ENCODE measurements at places on chromosomes 4 and X. TPM values are rescaled to one million over a fixed set of nuclear protein-coding genes. Genes with fewer than 3 reads are reported as not detected.

LUZP4 gene
- total RNA-seq = not detected

SHOX gene
- total RNA-seq = 0.23 TPM

DNA sequence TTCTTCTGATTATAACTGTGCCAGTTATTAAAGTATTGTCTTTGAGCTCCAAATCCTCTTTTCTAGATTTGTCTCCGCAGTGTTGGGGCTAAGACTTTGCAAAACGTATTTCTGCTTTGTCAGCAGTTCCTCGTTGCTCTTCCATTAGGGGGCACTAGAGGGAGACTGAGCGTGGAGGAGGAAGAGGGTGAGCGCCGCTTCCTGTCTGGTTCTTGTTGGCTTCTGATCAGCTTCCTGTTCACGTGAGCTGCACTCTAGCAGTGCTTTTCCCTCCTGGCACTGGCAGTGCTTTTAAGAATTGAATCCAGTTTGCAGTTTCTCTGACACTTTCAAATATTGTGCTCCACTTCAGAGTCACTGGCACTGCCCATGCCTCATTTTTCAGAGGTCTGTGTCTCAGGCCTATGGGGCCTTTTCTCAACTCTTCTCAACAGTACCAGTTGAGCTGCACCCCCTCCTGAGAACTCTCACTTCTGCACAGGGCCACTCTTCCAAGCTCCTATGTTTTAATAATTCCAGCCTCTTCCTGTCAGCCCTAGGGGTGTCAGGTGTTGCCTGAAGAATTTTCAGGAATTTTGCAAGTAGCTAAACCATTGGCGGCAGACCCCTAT is 54.4 kb upstream of the LCORL start:
- DNase-seq = no peak

GRCh38 chr4:123495530-123495929 is 98.9 kb downstream of the SPRY1 start:
- DNase-seq = no peak

GRCh38 chrX:10341309-10341708 is 184.5 kb downstream of the CLCN4 start:
- DNase-seq = no peak

DNA sequence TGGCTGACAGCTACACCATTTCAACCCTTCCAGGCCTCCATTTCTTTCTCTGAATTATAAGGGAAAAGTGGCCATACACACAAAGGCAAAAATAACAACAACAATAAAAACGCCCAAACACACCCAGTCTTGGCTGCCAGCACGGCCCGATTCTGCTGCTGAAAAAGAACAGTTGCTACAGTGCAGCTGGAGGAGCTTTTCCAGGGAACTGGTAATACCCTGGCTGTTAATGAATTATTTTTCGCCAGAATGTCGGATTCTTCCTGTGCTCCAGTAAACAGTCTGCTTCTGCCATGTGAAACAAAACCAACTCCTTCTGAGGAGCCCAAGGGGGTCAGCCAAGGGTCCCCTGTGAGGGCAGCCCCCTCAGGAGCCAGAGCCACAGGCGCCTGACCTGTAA is 6.6 kb downstream of the RAI2 start:
- DNase-seq = no peak

PRSS12 gene
- total RNA-seq = 7.5 TPM

DNA sequence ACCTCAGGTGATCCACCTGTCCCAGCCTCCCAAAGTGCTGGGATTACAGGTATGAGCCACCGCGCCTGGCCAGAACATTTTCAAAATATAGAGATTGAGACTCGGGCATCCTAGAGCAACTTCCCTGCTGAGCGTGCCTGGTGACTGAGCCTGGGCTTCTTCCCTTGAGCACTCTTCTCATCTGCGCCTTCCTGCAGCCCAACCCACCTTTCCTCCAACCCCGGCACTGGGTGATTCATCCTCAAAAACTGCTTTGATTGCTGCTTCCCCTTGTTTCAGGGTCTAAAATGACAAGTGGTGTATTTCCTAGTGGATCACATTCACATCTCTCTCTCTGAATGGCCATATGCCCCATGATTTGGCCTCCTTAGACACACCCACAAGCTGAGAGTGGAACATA is 37.8 kb downstream of the PHKA2 start:
- no peak for DNase-seq

TSPAN7 gene
- 15.6 TPM for total RNA-seq

DNA sequence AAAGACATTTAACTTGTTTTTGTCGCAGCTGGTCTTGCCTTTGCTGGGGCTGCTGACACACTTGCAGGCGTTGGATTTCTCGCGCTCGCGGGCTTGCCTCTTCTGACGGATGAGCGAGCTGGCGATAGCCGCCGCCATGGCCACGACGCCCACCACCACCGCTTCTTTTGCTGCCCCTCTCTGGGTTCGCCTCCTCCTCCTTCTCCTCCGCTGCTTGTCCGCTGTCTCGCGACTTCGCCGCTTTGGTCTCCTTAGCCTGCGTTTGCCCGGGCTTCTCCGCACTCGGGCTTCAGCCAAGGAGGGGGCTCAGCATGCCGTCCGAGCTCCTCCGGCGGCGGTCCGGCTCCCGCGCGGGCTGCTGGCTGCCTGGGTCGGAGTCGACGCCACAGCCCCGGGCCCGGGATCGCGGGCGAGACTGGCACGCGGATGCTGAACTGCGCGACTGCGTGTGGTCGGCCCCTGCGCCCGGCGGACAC is 613 bp downstream of the FGF13 start:
- DNase-seq = no peak

ADH1C gene
- total RNA-seq = not detected

- DNase-seq = peak; percentile 67
Observed at GRCh38 chrX:53682885-53683555, 3.5 kb downstream of the HUWE1 start.

- DNase-seq = no peak
Observed at GRCh38 chr4:110412354-110413065, 63.4 kb upstream of the ENPEP start.

FGFBP1 gene
- 28.7 TPM for total RNA-seq

- no peak for DNase-seq
Observed at GRCh38 chr4:80173401-80173800, 23.9 kb upstream of the PRDM8 start.

DNA sequence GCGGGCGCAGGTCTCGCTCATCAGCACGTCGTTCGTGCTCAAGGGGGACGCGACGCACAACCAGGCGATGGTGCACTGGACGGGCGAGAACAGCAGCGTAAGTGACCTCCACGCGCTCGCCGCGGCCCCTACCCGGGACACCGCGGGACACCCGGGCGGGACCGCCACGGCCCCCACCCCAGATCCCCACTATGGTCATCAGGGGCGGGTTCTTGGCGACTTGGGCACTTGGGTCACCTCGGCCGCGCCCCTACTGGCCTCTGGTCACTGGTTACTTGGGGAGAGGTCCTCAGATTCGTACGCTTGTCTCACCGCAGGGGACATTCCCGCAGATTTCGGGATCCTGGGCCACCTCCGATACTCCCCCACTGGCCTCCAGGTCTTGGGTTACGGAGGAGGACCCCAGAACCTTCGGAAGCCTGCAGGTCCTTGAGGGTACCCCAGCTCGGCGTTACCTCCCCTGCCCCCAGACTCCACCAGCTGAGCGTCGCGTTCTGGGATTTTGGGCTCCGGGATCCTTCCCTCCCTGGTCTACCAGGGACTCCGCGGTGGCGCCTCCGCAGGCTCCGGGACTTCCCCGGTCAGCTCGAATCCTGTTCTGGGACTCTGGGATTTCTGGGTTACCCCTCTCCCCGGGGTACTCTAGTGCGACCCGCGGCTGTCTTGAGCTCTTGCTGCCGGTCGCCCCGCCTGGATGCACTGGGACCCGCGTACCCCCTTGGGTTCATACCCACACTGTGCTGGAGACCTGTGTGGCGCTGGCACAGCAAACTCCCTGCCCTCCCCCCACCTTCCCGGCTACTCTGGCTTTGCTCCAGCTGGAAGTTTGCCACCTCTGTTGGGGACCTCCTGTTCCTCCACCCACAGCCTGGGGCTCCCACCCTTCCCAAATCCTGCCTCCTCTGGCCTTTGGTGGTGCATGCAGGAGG is 956 bp downstream of the SORCS2 start:
- peak; percentile 81 for DNase-seq

DNA sequence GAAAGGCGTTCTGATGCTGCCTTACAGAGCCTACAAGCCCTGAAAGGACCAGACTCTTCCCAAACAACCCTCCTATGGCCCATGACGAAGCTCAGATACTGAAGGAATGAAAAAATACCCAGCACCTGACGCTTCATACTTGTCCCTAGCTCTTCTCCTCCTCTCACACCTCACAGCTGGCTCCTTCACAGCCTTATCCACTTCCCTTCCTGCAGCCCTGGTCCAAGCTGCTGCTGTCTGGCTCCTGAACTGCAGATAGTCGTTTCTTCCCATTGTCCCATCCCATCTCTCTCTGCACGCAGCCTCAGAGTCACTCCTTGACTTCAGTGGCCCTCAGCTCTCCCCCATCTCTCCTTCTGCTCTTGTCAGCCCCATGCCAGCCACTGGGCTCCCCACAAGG is 56.6 kb downstream of the FAM193A start:
- no peak for DNase-seq

DNA sequence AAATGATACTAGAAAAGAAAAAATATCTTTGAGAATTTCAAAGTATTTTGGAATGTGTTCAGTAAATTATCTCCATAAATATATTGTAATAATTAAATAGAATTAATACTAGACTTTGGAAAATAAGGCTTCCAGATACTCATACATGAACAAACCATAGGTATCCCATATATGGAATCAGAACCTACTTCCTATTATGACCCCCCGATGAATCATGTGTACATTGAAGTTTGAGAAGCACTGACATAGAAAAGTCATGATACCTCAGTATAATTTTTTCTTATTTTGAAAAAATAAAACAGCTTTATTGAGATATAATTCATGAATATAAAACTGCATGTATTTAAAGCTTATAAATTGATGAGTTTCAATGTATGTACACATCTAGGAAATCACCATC is 27.2 kb upstream of the SMARCA5 start:
- no peak for DNase-seq

- no peak for DNase-seq
Observed at GRCh38 chrX:37825215-37825842, 22.0 kb downstream of the DYNLT3 start.

ZMAT1 gene
- total RNA-seq = 1.9 TPM

FUNDC2 gene
- total RNA-seq = 28.6 TPM

GRCh38 chr4:150609131-150609530 is 27.2 kb downstream of the MAB21L2 start:
- no peak for DNase-seq

TENM3 gene
- 0.81 TPM for total RNA-seq

DNA sequence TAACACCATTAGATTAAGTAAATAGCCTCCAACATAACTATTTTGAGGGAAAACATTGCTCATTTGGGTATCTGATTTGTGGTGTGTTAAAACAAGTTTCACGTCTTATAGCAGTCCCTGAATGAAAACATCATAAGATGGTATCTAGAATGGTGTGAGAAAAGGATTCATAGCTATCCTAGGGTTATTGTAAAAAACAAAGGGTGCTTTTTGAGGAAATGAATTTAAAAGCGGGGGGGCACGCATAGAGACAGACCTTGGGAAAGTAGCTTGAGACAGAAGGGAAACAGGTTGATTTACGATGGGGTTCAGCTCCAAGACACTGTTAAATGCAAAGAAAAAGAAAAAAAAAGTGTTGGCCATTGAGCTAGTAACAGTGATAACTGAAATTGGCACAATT is 768 bp upstream of the CXCL10 start:
- no peak for DNase-seq

- DNase-seq = no peak
Observed at GRCh38 chr4:110617075-110617640, 5.7 kb downstream of the PITX2 start.

DNA sequence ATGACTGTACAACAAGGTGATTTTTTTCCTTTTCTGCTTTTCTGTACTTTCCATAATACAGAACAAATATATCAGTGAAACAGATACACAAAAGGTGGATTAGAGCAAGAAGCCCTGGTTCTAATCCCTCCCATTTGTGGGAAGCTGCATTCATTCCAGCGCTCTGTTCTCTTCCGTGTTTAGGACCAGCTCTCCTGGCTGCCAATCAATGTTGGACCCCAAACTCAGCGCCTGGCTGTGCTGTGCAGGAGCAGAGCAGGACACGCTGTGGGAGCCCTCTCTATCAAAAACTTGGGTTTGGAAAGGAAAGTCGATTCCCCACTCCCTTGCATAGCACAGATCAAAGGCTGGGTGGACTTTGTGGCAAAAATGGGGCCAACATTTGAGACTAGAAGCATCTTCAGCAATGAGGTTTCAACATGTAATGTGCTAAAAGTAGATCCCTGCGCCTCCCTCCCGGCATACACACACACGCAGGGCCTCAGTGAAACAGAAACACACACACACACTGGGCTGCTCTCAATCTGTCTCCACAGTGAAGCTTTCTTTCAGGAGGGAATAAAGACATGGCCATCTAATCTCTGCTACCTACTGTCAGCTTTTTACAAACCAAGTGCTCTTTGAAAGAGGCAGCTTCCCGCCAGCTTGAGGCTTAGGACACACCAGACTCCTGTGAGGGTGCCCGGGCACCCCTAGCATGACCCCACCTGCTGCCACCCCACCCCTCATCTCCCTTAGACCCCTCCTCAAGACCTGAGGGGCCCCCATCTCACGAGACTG is 12.2 kb downstream of the WDR1 start:
- DNase-seq = no peak

C1QTNF7 gene
- total RNA-seq = 6.5 TPM

- no peak for DNase-seq
Observed at GRCh38 chr4:76624241-76624681, 189.2 kb downstream of the SHROOM3 start.

DNA sequence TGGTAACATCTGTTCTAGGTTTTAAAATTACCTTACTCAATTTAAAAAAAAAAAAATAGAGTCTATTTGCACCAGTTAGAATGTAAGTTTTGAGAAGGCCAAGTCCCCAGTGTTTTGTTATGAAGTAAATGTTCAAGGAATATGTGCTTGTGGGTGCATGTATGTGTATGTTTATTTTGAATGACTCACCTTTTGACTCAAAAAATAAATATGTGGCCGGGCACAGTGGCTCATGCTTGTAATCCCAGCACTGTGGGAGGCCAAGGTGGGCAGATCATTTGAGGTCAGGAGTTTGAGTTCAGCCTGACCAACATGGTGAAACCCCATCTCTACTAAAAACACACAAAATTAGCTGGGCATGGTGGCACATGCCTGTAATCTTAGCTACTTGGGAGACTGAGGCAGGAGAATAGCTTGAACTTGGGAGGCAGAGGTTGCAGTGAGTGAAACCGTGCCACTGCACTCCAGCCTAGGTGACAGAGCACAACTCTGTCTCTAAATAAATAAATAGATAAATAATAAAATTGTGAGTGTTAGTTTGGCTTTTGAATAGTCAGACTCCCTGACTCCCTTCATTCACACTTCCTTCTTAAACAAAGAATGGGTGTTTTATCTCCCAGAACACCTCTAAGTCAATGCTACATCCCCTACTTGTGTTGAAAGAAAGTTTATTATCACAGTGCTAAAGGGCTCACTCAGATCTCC is 511.3 kb upstream of the PCDH7 start:
- no peak for DNase-seq

PNMA6F gene
- not detected for total RNA-seq

DNA sequence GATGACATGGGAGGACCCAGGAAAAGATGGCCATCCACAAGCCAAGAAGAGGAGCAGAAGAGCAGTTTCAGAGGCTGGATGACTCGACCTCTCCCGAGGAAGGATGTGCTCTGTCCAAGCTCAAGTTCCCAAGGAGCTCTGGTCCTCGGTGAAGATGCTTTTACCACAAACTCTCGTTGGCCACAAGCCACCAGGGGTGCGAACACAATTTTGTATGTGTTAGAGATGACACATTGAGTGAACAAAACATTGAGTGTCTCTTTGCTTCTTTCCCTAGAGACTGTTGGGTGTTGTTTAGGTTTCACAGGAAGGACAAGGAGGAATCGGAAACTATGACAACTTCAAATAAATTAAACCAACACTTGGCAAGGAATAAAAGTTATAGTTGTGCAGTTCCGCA is 26.3 kb downstream of the FGFBP1 start:
- DNase-seq = peak; percentile 47
